Coronary artery (tissue), 2 donors: ENCODE measurements at places on chromosomes 12 and 14.

GRCh38 chr14:65940056-65940735 is 527.7 kb downstream of the FUT8 start:
- DNase-seq = no peak

DNA sequence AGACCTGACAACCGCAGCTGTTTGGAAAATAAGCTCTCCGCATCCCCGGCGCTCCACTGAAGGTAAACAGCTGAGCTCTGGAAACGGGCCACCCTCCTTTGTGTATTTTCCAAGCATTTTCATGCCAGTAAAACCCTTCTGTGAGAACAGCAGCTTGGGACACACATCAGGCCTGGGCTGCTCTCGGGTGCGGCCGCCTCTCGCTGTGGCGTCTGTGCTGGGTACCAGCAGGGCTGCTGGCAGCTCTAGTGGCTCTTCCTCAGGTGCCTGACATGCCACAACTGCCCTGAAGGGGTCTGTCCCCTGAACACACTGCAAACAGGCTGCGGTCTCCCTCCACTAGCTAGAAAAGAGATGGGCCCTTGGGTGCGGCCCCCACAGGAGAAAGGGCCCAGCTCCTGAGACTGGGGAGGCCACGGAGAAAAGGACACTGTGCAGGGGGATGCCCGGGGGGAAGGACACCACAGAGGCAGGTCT is 96.3 kb downstream of the ITPK1 start:
- no peak for DNase-seq

DNA sequence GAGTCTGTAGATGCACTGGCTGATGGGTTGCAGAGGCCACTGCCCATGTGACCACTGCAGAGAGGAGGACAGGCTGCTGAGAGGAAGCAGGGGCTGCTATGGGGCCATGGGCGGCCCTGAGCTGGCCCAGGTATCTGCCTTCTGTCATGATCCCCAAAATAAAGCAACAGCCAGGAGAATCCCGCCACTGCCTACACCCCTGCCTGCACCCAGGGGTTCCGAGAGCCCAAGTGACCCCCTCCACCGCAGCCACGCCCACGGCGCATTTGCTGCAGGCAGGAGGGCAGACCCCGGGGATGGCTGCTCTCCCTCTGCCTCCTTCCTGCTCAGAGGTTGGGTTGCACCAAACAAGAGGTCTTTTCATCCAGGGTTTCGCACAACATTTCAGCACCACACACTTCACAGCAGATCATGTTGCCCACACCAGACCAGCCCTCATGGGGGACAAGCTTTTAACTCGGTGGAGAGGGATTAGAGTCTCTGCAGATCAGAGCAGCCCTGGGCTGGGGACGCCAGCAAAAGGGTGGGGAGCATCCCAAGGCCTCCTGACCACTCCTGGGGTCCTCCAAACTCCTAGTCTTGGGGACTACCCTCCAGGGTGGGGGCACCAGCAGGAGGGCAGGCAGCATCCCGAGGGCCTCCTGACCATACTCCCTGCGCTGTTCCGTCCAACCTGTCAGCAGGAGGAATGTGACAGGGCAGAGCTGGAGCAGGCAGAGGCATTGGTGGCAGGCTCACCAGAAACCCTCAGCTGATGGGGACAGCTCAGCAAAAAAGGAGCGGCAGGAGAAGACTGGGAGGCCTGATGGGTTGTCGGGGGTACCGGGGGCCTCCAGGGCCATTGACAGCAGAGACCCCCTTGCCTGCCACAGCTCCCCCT is 14.1 kb downstream of the CCDC85C start:
- no peak for DNase-seq

DNA sequence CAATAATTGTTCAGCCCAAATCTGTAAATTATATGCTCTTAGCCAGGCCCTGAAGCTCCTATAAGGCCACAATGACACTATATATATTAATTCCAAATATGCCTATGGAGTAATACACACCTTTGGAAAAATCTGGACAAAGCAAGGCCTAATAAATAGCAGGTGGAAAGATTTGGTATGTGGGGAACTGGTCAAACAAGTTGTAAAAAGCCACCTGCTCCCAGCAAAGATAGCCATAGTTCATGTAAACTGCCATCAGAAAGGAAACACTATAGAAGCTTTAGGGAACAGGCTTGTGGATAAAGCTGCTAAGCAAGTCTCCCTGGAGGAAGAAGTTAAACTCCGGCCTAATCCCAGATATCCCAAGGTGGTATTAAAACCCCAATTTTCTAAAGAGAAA is 29.7 kb downstream of the PRMT8 start:
- no peak for DNase-seq

GRCh38 chr14:90666571-90666970 is 149.7 kb downstream of the TTC7B start:
- no peak for DNase-seq

- no peak for DNase-seq
Measured at GRCh38 chr12:97982684-97983083, 520.1 kb downstream of the RMST start.

- no peak for DNase-seq
Measured at GRCh38 chr14:43591776-43592175, 915.3 kb downstream of the FSCB start.

GRCh38 chr12:131124487-131125280 is 171.0 kb downstream of the ADGRD1 start:
- peak; percentile 47 for DNase-seq

DNA sequence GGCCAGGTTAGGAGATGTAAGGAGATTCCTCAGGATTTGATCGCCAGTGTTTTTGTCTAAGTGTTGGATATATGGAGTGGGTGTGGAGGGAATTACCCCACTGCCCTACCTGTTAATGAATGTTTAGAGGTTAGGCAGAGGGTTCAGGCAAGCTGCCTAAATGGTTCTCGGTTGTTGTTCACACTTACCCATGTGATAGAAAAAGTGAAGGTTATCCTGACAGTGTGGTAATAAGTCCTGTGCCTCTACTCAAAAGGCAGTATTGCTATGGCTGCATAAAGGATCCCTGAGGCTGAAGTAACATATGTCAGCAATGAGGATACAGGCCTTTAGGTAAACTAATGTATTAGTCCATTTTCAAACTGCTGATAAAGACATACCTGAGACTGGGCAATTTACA is 112.0 kb downstream of the GPHN start:
- no peak for DNase-seq

DNA sequence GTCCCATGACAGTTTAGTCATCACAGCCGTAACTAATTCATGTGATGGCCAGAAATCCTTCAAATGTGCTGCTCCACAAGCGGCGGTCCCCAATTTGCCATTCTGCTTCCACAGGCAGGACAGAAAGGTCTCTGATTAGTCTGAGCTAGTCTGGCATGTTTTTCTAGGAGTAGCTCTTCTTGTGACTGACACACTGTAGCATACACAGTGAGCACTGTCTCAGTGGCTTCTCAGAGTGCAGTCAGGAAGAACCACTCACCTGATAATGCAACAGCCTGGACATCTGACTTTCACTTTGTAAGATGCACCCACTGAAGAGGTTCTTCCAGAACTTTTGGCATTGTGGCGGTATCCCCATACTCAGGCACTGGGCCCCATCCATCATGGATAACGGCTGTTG is 1266.2 kb downstream of the TMEM121 start:
- no peak for DNase-seq

GRCh38 chr12:91964501-91964900 is 181.1 kb downstream of the BTG1 start:
- no peak for DNase-seq

DNA sequence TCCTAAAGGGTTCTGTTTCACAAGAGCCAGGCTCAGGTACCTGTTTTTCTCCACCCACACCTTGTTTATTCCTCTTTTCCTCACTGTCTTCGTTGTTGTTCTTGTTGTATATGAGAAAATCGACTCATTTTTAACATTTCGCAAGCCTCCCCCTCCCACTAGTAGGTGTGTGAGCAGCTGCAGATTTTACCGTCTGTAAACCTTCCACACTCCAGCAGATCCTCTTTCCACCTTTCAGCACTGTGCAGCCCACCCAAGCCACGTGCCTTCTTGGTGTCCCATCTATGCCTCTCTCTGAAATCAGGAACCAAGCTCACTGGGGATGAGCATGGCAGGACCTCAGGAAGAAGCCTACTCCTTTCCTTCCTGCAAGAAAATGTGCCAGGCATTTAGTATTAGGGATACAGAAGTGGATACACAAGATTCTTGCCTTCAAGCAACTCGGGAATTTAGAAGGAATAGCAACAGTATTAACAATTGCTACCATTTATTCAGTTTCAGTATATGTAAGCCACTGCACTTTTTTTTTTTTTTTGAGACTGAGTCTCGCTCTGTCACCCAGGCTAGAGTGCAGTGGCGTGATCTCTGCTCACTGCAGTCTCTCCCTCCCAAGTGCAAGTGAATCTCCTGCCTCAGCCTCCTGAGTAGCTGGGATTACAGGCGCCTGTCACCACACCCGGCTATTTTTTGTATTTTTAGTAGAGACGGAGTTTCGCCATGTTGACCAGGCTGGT is 113.6 kb downstream of the CHST11 start:
- DNase-seq = no peak

- DNase-seq = no peak
Measured at GRCh38 chr12:96091833-96092232, 56.4 kb upstream of the LTA4H start.

DNA sequence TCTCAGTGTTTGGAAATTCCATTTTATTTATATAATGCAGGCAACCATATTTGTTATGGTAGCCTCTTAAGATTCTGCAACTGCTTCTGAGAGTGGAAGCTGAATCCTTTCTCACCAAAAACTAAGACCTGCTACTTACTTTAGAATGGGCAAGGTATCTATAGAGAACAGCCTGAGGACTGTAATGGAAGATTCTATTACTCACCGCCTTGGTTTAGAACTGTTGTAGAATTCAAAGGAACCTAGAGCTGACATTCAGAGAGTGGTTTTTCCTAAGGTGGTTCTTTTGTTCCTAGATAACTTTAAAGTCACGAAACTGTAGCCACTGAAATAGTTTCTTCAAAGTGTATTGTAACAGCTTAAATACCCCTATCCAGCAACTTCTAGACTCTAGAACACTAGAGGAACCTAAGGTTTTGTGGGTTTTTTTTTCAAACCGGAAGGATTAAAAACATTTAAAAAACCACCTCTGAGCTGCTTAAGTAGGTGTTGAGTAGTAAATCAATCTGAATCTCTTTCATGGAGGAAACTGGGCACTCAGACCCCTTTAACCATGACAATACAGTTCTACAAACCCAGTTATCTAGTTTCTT is 4.2 kb downstream of the TDP1 start:
- no peak for DNase-seq

- DNase-seq = no peak
Measured at GRCh38 chr12:49131894-49132461, 783 bp upstream of the TUBA1B start.
